Colonic mucosa (tissue), 4 donors: ENCODE measurements at places on chromosomes 6 and 20. TPM values are rescaled to one million over a fixed set of nuclear protein-coding genes. Genes with fewer than 3 reads are reported as not detected.

- no peak for DNase-seq
These were observed 114.8 kb downstream of the LRFN2 start for GRCh38 chr6:40472353-40472752.

DNA sequence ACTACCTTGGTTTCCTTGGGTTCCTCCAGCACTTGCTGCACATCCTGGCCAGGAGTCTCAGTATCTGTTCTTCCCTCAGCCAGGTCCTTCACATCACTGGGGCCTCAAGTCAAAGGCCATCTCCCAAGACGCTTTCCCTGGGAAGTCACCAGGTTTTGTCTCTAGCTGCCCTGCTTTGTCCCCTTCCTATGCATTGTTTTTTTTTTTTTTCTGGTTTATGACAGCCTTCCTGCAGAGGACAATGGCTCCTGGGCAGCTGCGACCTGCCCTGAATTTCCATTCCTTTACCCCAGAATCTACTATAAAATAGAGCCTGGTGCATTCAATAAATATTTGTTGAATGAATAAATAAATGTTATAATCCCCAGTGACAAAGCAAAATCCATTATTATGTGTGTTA, 687.3 kb downstream of the QKI start:
- no peak for DNase-seq

The NRSN1 gene
- total RNA-seq, result not detected

DNA sequence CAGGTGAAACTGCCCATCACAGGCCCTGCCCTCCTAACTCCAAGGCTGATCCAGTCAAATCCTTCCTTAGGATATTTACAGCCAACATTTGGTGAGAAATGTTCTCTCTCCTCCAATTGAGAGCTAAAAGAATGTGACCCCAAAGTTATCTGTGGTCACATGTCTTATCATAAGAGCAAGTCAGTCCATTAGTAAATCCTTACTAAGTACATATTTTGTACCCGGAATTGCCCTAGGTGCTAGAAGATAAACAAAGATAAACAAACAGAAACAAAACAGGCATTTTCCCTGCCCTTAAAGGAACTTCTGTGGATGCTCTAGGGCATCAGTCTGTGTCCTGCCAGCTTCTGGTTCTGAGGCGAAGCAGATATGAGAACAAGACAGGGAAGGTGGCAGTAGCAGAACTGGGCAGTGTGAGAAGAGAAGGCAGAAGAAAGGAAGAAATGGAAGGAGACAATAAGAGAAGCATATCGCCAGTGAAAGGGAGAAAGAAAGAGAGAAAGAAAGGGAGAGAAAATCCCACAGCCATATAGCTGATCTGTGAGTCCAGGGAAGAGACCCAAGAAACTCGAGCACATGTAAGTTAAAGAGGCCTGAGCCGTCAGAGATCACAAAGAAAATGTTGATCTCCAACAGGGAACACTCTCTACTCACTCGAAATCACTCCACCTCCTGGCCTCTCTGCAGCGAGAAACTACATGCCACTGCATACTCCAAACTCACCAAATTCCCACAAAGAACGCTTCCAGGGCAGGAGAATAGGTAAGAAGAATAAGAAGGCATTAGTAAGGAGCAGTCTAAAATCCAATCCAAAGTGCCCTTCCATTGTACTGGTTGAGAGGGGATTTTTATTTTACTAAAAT, 41.7 kb downstream of the CDK5RAP1 start:
- no peak for DNase-seq

DNA sequence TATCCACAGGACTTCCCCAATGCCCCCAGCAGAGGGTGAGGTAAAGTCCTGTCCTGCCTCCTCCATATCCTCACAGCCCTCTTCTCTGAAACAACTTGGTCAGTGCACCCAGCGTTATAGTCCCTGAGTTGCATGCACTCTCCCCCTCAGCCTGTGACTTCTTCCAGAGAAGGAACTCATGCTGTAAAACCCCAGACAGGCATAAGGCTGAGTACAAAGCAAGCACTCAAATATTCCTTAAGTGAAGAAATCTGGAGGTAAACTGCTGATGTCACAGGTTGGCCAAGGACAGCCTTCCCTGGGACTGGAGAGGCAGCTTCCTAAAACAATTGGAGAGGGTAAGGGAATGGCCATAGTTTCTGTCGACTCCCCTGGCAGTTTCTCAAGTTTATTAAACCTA, 12.9 kb upstream of the SRPK1 start:
- DNase-seq, result no peak

DNA sequence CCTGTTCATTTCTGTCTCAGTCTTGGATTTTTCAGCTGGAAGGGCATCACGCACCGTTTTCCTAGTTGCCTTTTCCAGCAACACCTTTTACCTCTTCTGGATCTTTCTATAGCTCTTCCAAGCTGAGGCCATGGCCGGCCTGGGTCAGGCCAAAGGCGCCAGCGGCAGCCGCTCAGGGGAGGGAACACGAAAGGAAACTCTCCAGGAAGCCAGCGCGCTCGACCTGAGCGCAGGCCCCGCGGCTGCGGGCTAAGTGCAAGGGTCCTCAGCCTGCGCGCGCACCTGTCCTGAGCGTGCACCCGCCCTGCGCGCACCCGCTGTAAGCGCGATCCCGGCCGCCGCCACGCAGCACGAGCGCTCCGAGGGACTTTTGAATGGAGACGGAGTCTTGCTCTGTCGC, 43.8 kb upstream of the TMEM181 start:
- DNase-seq, result no peak

The CLPSL2 gene
- not detected for total RNA-seq

The ZSCAN23 gene
- 3.3 TPM for total RNA-seq

DNA sequence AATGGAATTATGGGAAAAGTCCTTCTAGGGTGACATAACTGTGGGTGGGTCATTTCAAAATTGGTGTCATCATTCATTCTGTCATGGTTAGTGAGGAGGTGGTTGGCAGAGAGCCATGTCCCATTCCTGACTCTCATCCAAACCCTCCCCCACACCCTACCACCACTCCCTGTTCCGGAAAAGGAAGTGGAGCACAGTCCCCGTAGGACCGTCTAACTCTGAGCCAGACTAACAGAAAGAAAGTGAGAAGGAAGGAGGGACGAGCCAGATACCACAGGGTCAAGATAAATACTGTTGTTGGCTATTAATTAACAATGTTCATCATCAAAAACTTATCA, 4.8 kb downstream of the TRIM10 start:
- peak; percentile 89 for DNase-seq

The PTK7 gene
- 15.9 TPM for total RNA-seq

DNA sequence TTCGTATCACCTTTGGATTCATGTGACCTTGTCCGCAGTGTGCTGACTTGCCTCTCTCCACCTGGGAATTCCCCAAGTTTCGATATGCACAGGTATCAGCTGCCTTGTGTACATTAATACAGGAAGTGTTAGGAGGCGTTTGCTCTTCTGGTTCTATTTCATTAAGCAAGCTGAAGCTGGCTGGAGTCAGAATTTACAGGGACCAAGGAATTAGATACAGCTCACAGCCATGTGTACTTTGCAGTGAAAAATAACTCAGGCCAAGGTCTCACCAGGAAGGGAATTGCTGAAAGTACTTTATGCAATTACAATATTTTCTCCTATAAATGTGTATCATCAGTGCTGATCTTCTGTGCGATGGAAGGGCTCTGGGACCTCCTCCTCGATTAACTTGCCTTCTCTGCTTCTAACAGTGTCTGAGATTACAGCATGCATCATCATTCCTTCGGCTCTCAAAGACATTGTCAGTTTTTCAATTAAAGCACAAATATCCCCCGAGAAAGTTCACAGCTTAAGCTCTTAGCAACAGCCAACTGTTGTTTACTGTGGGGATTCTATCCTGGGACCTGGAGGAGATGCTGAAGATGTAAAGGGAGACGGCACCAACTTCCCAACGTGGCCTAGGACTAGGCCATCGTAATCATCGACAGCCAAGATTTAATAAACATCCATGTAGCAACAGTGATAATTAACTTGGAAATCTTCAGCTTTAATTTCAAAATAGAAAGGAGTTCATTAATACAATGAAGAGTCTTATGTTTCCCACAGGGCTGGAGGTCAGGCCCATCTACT, 13.8 kb upstream of the TIAM2 start:
- DNase-seq, result no peak

DNA sequence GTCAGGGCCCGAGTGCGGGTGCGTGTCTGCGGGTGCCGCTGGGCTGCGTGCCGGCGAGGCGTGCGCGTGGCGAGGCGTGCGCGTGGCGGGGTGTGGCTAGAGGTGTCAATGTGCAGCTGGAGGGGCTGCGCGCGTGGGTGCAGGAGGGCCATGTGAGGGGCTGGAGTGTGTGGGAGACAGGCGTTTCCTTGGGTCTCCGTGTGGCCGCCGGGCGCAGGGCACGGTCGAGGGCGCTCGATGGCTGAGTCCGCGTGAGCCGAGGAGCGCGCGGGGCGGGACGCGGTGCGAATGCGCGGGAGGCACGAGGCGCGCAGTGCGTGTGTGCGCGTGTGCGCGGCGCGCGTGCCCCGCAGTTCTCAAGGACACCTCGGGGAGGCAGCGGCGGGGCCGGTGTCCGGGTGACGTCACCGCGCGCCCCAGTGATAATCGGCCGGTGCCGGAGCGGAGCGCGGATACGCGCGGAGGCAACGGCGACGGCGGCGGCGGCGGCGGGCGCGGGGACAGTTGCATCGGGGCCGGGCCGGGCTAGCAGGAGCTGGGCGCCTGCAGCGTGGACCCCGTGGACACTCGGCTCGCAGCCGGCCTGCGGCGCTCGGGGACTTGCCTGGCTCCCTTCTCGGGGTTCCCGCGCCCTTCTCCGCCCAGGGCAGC, 38.7 kb downstream of the YTHDF1 start:
- DNase-seq, result no peak

DNA sequence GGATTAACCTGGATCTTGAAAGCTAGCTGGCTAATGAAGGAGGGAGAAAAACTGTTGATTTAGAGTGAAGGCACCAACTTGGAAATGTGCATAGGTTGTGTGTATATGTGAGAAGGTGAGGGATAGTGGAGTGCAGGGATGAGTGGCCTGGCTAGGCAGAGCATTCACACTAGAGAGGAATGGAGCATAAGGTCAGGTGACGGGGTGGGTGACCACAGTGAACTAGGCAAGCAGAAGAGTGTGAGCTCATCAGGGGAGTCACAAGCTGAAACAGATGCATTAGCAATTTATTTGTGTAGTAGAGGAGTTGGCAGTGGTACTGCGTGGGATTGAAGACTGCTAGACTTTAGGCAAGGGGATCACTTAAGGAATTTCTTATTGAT, 10.5 kb downstream of the ANKRD66 start:
- DNase-seq, result no peak

The FNDC11 gene
- 0.69 TPM for total RNA-seq

- no peak for DNase-seq
These were observed 404.2 kb upstream of the FLRT3 start for GRCh38 chr20:14741616-14742015.

The CTAGE9 gene
- total RNA-seq, result not detected

DNA sequence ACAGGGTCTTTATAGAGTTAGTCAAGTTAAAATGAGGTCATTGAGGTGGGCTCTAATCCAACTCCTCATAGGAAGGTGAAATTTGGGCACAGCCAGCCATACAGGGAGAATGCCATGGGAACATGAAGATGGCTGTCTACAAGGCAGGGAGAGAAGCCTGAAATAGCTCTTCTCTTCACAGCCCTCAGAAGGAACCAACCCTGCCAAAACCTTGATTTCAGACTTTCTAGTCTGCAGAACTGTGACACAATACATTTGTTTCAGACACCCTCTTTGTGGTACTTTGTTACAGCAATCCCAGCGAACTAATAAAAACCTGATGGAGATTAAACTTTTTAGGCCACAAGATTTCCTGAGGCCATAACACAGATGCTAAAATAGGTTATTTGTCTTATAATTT, 43.1 kb upstream of the HECA start:
- DNase-seq, result no peak

The SHLD1 gene
- total RNA-seq, result 4.0 TPM

DNA sequence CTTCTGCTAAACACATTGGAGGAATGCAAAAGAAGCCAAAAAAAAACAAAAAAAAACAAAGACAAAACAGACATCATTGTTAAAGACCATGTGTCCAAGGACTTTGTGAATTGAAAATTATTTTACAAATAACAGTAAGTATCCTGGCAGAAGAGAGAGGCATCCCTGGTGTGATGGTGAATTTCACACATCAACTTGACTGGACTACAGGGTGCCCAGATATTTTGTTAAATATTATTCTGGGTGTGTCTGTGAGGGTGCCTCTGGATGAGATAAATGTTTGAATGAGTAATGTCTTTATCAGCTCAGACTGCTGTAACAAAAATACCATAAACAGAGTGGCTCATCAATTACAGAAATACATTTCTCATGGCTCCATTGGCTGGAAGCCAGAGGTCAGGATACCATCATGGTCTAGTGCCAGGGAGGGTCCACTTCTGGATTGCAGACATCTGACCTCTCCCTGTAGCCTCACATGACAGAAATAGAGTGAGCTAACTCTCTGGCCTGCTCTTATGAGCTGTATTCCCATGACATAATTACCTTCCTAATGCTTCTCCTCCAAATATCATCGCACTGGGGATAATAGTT, 12.2 kb upstream of the C6orf118 start:
- DNase-seq, result no peak
